Posterior vena cava (tissue), 2 donors: ENCODE measurements at places on chromosomes 6 and 20. TPM values are rescaled to one million over a fixed set of nuclear protein-coding genes. Genes with fewer than 3 reads are reported as not detected.

- DNase-seq = no peak
Observed at GRCh38 chr6:133241901-133242636, 912 bp downstream of the EYA4 start.

- DNase-seq = no peak
Observed at GRCh38 chr6:13947611-13948178, 22.9 kb downstream of the RNF182 start.

- DNase-seq = no peak
Observed at GRCh38 chr20:44392776-44393607, 37.5 kb downstream of the HNF4A start.

DNA sequence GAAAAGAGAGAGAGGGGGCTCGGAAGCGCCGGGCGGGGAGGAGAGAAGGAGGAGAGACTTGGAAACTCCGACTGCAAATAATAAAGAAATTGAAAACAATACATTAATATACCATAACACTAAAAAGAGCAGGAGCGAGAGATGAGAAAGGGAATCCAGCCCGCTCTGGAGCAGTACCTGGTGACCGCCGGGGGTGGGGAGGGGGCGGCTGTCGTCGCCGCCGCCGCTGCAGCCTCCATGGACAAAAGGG is 338 bp downstream of the E2F3 start:
- DNase-seq = no peak

DNA sequence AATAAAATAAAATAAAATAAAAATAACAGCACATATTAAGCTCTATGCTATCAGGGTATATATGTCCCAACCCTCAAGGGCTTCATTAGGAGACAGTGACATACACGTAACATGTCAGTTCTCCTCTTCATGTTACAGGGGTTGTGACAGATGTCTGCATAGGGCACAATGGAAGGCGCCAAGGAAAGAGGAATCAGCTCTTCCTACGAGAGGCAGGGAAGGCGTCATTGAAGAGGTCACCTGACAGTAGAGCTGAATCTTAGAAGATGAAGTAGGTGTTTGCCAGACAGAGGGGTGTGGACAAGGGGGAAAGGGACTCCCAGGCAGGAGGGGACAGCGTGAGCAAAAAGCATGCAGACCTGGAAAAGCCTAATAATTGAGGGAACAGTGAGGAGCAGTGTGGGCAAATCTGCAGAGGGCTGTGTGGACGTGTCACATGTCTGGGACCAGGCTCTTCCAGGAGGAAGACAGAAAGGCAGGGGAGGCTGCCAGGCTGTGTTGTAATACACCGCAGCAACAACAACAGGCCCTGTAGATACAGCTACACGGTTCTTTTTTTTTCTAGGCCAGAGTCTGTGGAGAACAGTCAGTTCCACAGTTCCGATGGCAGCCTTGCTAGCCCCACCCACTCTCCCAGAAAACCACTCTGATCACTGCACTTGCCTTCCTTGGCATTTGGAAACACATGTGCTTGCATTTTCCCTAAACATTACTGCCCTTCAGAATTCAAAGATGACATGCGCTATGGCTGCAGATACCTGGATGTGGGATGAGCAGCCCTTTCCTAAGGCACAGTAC is 2.5 kb upstream of the FKBP5 start:
- DNase-seq = peak; percentile 96

DNA sequence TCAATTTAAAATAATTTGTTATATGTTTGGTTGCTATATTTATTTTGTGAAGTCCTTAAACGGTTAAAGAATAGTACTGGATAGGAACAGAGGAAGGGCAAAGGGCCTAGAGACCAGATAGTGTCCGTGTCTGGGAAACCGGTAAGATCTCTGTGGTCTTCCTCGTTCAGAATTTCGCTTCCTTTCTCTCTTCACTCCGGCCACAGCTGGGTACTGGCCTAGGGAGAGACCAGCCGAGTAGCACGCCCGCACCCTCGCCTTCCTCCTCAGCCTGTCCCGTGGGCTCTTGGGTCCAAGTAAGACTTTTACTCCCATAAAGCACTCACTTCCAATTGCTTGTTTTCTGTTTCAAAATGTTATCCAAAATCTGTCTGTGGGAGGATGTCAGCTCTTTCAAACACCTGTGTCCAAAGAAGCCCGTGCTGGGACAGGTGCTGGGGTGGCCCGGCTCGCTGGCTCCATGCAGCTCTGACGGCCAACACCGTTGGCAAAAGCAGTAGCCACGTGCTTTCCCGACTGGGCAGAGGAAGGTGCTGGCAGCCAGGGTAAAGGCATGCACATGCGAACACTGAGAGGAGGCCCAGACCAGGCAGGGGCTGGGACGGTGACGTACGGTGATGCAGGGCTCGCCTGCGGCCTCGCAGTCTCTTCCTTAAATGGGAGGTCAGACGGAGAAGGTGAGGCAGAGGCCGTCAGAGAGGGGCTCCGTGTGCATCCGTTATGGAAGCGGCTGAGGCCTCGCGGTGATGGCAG is 112.2 kb downstream of the IRF4 start:
- no peak for DNase-seq

- no peak for DNase-seq
Observed at GRCh38 chr6:73121421-73121993, 103.8 kb downstream of the KHDC1L start.

DNA sequence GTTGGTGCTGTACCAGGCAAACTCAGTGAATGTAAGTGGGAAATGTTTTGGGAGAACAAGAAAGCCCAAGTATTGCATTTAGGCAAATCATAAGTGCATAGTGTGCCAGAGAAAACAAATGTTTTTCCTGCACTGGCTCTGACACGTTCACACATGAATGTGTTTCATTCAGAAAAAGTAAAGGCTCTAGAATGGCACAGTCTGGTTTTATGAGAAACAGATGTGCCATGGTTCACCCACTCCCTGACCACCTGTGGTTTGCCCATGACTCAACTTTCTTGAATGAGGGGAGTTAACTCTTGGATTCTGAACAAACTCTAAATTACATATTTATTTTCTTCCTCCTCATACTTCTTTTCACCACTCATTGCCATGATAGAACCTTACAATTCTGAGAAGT is 126.9 kb downstream of the KCNQ5 start:
- DNase-seq = no peak

Gene PTCRA
- total RNA-seq = not detected

Gene SLC12A5
- total RNA-seq = not detected
